Naive thymus-derived CD8-positive, alpha-beta T cell (primary cell): ENCODE measurements at places on chromosomes 7 and 10. TPM values are rescaled to one million over a fixed set of nuclear protein-coding genes. Genes with fewer than 3 reads are reported as not detected.

DNA sequence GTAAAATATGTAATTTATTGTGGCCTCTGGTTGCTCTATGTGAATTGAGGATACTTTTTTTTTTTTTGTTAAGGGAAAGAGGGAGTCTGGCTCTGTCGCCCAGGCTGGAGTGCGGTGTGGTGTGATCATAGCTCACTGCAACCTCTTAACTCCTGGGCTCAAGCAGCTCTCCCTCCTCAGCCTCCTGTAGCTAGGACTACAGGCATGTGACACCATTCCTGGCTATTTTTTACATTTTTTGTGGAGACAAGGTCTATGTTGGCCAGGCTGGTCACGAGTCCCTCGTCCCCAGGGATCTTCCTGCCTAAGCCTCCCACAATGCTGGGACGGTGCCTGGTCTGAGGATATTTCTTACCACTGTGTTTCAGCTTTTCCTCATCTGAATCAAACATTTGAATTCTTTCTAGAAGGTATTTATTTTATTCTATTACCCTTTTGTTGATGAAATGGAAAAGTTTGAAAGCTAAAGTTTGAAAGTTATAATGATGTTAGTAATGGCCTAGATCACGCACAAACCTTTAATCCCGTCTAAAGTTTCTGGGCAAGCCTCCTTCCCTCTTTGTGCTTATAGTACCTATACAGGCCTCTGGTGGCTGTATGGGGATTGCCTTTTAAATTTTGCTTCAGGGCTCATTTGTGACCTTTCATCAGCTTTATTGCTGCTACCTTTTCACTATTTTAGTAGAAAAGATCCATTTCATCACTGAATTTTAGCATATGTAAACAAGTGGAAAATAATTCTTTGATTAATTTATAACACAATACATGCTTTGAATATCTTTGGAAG is 2.0 kb downstream of the IFRD1 start:
- H3K36me3 ChIP-seq, result peaks cover 15% of the 10 kb centered on the region
- H3K27ac ChIP-seq, result peak overlapping the region; percentile 17
- H3K4me3 ChIP-seq, result peak overlapping the region; percentile 100
- DNase-seq, result no peak

Gene ARHGAP19
- 19.0 TPM for total RNA-seq

DNA sequence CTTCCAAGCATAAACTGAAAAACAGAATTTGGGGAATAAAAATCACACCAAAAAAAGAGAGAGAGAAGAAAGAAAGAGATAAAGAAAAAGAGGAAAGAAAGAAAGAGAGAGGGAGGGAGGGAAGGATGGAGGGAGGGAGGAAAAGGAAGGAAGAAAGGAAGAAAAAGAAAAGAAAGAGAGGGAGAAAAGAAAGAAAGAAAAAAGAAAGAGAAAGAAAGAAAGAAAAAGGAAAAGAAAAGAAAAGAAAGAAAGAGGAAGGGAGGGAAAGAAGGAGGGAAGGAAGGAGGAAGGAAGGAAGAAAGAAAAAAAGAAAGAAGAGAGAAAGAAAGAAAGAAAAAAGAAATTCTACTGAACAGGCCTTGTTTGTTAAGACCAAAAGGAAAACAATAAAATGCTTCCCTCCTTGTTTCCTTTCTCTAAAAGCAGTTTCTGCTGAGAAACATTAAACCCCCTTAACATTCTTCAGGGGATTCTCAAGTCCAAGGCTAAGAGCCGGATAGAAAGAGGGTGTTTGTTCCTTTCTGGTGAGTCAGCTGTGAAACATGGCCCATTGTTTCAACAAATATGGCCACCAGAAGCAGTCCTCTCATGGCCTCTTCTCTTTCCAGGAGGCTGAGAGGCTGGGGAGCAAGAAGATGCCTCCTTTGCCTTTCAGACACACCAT is 46.9 kb upstream of the GPAM start:
- H3K4me3 ChIP-seq, result no peak overlapping the region
- no peak for DNase-seq
- H3K4me1 ChIP-seq, result no peaks in the 10 kb centered on the region
- H3K27ac ChIP-seq, result no peak overlapping the region
- peaks cover 30% of the 10 kb centered on the region for H3K27me3 ChIP-seq

DNA sequence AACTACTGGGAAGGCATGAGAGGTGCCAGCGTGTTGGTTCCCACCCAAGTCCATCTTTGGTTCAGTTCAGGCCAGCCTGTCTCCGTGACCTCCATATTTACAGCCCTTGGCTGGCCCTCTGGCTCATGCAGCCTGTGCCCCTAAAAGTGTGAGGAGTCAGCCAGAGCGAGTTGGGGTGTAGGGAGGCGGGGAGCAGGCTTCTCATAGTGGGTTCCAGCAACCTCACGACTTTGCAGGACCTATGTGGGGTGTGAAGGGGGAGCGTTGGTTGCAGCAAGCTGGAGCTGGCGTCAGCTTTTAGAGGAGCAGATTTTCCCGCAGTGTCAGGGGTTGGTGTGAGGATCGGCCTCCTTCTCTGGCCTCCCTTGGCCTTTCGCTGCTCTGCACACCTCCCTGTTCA is 9.8 kb downstream of the TSPAN14 start:
- H3K4me1 ChIP-seq, result peaks cover 100% of the 10 kb centered on the region
- H3K27ac ChIP-seq, result peak overlapping the region; percentile 99
- DNase-seq, result no peak
- peak overlapping the region; percentile 88 for H3K4me3 ChIP-seq
- H3K27me3 ChIP-seq, result no peaks in the 10 kb centered on the region
- peaks cover 12% of the 10 kb centered on the region for H3K36me3 ChIP-seq

- H3K4me1 ChIP-seq, result no peaks in the 10 kb centered on the region
- H3K27me3 ChIP-seq, result no peaks in the 10 kb centered on the region
Observed at GRCh38 chr10:129579228-129579627, 112.2 kb downstream of the MGMT start.

- H3K36me3 ChIP-seq, result no peaks in the 10 kb centered on the region
- no peak overlapping the region for H3K27ac ChIP-seq
- no peak for DNase-seq
- H3K4me1 ChIP-seq, result no peaks in the 10 kb centered on the region
- peaks cover 7% of the 10 kb centered on the region for H3K27me3 ChIP-seq
- H3K4me3 ChIP-seq, result no peak overlapping the region
Observed at GRCh38 chr7:22219036-22219435, 137.9 kb downstream of the RAPGEF5 start.

- H3K36me3 ChIP-seq, result no peaks in the 10 kb centered on the region
- no peak for DNase-seq
- no peak overlapping the region for H3K4me3 ChIP-seq
- H3K27ac ChIP-seq, result no peak overlapping the region
Observed at GRCh38 chr7:47331179-47331565, 250.7 kb downstream of the TNS3 start.

- H3K4me3 ChIP-seq, result no peak overlapping the region
- no peaks in the 10 kb centered on the region for H3K36me3 ChIP-seq
- no peak for DNase-seq
- no peak overlapping the region for H3K27ac ChIP-seq
- peaks cover 4% of the 10 kb centered on the region for H3K4me1 ChIP-seq
Observed at GRCh38 chr7:69605070-69605469, 6.8 kb downstream of the AUTS2 start.
